ENCODE measurements at places on chromosomes 1 and 21.

DNA sequence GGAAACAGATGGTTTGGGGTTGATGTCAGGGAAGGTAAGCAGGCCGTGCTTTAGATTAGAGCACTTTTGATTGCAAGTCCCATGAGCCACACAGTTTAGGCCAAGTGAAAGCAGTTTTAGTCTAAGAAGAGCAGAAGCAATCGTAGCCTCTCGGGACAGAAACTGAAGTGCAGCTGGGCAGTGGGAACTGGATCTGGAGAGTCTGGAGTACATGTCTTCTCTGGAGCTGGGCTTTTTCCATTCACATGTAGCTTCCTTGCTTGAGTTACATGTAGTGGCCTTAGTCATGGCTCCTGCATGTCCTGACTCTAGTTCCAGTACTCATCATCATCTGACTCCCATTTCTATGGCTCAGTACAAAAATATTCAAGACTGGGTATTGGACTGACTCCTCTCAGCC is 16.7 kb downstream of the CAMTA1 start:
- no peak for DNase-seq

DNA sequence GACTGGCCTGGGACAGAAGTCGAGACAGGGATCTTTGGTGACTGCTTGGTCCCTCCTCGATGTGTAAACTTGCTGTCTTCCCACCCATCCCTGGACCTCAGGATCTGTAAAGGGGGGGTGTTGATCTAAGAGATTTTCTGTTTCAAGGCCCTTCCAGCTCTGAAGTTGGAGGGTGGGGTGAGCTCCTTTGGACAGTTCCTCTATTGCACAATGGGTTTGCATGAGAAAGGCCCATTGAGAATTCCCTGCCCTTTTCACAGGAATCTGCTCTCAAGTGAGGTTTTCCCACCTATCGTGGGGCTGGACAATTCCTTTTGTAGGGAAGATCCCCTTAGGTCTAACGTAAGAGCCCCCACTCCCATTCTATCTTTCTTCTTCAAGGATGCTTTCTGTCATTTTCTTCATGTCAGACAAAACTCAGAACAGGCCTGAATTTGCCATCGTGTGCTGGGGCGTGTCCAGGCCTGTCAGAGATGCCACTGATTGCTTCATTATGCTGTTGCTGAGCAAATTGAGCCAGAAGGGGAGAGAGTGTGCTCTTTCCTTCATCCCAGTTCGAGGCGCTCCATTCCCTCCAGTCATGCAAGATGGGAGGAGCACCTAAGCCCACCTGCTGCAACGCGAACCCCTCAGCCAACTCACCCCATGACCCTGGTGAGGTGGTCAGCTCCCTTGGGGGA is 149.9 kb upstream of the IGSF21 start:
- DNase-seq: no peak

- no peak for DNase-seq
Measured at GRCh38 chr21:17427831-17428483, 84.9 kb upstream of the CXADR start.

DNA sequence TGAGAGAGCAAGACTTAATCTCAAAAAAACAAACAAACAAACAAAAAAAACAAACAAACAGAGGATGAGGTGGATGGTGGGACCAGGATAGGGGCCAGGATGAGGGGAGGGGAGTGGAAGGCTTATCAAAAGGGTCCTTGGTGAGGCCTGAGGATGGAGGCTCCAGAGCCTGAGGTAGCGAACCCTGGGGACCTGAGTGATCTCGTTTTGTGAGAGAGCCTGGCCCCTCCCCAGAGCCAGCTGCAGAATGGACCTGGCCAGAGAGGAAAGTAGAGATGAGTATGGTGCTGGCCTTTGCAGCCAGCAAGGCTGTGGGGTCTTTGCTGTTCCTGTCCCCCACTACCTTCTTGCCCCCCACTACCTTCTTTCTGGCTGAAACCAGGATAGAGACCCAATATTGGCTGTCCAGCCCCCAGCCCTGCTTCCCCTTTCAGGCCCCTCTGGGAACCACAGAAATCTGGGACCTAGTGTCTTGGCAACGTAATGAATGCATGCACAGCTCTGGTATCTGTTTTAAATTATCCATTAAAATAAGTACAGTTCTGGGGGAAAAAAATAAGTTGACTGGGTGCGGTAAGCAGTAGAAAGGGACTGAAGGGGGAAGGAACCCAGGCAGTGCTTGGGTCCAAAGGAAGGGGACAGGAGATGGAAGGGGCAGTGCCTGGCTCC is 1.1 kb upstream of the LMNA start:
- DNase-seq: no peak

DNA sequence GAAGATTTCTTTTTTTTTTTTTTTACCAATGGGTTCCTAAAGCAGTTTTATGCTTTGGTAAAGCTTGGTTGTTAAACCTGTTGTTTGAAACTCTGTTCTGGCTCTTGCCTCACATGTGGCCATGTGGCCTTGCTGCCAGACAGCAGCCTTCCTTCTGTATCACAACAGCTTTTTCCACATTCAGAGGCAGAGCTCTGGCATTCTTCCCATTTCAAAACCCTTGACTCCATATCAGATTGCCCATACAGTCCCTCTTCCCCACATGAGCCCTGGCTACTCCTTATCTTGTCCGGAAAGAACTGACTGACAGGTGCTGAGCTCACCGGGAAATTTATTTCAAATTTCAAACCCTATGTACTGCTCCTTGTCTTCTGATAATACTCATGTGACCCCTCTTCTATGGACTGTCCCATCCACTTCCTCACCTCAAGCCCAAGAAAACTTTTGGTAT is 38.5 kb upstream of the LAX1 start:
- DNase-seq: no peak

GRCh38 chr1:194442901-194443575 is 1256.6 kb upstream of the B3GALT2 start:
- no peak for DNase-seq

- DNase-seq: no peak
Measured at GRCh38 chr1:169161496-169162194, 55.2 kb downstream of the ATP1B1 start.

DNA sequence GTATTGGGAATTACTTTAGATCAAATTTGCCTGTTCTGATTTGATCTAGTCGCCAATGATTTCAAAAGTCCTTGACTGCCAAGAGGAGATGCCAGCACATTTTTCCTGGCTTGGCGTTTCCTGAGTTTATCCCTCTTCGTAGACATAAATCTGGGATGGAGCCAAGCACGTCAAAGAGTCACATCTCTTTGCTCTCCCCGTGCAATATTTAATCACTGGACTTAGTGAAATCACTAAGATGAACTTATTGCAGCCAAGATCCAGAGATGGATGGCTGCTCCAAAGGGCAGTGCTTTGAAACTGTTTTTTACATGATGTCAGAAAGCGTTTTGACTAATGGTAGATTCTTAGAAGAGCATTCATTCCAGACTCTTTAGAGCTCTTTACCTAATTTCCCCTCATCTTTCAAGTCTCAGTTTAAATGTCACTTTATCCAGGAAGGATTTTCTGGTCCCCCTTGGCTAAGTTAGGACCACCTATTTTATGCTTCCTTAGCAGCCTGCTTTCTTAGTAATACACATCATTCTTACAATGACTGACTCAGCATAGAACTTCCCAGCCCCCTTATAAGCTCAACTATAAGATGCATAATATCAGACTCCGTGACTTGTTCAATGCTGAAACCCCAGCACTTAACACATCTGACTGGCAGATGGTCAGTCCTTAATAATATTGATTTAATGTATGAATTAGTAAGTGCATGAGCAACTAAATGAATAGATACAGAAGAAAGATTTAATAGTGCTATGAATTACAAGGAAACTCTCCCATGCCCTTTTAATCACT is 94.4 kb upstream of the GREM2 start:
- DNase-seq: no peak

DNA sequence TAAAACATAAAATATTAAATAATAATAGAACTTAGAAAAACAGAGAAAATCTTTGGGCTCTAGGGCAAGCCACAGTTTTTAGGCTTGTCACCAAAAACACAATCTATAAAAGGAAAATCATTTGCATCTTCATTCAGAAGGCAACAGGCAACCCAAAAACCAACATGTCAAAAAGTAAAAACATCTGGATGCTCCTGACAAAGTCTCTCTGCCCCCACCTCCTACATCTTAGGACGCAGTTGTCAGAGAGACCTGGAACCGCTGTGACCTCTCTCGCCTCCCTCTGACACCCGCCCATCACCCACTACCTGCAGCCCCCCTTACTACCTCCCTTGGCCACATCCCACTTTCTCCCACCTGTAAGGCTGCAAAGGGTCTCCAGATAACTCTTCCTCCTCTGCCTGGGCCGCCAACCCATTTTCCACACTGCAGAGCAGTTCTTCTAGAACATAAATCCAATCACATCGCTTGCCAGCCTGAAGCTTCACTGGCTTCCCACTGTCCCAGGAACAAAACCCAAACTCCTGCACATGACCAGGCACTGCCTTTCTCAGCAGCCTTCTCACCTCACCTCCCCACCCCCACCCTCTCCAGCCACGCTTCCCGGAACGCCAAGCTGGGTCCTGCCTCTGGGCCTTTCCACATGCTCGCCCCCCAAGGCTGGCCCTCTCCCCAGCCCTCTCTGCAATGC is 14.7 kb downstream of the PRDM15 start:
- no peak for DNase-seq

DNA sequence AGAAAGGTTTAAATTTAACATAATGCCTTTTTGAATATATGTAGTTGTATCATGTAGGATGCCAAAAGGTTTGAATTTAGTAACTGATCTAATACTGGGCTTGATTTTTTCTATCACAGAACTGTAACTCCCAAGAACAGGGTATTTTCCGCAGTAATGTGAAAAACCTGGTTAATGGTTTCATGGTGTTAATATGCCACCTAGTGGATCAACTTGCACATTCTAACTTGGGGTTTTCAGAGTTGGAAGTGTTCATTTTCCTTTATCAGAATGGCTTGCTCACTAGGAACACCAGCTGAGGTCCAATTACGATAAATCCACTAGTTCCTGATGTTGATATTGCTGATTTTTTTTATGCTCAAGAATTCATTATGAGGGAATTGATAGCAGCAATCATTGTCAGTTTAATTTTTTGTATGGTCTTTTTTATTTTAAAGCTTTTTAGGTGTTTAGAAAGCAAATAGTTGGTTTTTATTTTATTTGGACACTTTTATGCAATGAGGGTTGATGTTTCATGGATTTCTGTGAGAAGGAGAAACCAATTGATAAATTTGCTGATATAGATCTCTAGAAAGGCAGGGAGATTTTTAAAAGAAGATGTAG is 157.2 kb downstream of the PLA2G4A start:
- DNase-seq: no peak

GRCh38 chr1:38291906-38292521 is 245.4 kb upstream of the POU3F1 start:
- DNase-seq: no peak

DNA sequence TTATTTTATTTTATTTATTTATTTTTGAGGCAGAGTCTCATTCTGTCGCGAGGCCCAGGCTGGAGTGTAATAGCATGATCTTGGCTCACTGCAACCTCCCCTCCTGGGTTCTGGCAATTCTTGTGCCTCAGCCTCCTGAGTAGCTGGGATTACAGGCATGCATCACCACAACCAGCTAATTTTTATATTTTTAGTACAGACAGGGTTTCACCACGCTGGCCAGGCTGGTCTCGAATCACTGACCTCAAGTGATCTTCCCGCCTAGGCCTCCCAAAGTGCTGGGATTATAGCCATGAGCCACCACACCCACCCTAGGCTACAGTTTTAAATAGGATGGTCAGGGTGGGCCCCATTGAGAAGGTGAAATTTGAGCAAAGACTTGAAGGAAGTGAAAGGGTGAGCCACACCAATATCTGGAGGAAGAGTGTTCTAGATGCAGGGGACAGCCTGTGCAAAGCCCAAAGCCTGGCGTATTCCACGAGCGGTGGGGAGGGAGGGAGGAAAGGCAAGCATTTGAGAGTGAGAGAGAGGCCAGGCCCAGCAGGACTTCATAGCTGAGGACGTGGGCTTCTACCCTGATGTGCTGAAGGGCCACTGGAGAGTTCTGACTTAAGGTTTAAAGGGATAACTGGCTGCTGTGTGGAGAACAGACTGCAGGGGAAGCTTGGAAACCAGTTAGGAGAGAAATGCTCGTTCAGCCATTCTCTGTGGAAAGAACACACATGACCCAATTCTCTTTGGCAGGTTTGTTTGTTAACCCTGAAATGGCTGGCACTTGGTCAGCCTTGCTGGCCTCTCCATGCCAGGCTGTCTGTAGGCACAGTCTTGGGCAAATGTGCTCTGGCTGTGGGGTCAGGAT is 62.6 kb upstream of the FAM20B start:
- no peak for DNase-seq

DNA sequence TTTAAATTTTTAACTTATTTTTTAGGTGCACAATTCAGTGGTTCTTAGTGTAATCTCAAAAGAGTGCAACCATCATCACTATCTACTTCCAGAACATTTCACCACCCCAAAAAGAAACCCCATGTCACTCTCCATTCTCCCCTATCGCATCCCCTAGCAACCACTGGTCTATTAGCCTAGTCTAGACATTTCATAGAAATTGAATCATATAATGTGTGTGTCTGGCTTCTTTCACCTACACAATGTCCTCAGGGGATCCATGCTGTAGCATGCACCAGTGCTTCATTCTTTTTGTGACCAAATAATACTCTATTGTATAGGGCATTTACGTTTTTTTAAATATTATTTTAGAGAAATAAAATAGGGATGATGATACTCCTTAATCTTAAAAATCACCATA is 64.7 kb downstream of the JAK1 start:
- DNase-seq: no peak

- no peak for DNase-seq
Measured at GRCh38 chr1:93669369-93669768, 12.3 kb downstream of the BCAR3 start.

DNA sequence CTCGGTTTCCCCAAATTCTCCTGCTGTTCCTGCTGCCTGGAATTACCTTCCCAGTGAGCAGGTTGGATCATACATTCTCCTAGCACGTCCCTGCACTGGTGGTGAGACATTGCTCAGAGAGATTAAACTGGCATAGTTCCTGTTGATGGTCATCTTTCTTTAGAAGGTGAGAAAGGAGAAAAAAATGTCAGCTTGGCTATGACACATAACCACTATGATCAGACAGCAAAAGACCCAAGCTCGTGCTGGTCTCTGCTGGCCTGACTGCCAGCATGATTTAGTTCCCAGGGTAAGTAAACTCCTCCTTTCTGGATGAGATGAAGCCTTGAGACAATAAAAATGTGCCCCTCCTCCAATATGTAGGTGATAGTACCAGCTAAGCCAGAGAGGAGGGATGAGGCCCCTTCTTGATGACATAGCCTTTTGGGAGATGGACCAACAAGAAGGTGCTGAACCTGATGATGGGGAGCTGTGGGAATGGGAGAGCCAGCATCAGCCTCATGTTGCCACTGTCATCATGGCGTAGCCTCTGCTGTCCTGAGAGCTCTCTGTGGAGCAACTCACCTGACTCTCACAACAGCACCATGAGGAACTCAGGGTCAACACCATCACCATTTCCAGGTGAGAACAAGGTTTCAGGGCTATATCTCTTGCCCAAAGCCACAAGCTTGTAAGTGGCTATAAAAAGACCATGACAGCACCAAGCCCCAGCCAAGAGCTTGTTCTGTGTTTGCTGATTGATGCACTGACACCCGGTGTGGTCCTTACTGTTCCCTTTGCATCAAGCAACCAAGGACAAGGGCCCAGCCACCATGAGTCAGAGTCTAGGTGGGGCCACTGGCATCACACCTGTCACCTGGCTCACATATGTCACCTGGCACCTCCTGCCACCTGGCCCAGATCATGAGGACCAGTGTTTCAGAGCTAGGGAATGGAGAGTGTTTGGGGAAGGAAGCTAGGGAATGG is 200.0 kb downstream of the MATN1 start:
- DNase-seq: no peak

- no peak for DNase-seq
Measured at GRCh38 chr1:31062867-31063380, 2.6 kb downstream of the PUM1 start.

GRCh38 chr1:180131510-180131909 is 23.2 kb upstream of the QSOX1 start:
- DNase-seq: no peak
